ENCODE measurements at places on chromosomes 5 and 9.

DNA sequence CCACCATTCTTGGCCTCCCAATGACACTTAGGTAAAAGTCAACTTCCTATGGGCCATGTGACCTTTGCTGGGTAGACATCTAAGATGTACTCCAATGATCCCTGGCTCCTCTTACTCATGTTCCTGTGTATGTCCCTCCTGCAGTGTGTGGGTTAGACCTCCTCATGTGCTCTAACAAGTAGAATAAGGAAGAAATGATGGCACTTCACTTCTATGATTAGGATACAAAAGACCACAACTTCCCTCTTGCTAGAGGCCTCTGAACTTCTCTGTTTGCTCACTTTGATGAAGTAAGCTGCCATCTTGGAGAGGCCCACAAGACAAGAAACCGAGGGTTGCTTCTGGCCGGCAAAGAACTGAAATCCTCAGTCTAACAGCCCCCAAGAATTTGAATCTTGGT, 131.8 kb downstream of the TAF11L14 start:
- DNase-seq = no peak

GRCh38 chr9:100990605-100991381, 37.7 kb upstream of the PLPPR1 start:
- no peak for DNase-seq

DNA sequence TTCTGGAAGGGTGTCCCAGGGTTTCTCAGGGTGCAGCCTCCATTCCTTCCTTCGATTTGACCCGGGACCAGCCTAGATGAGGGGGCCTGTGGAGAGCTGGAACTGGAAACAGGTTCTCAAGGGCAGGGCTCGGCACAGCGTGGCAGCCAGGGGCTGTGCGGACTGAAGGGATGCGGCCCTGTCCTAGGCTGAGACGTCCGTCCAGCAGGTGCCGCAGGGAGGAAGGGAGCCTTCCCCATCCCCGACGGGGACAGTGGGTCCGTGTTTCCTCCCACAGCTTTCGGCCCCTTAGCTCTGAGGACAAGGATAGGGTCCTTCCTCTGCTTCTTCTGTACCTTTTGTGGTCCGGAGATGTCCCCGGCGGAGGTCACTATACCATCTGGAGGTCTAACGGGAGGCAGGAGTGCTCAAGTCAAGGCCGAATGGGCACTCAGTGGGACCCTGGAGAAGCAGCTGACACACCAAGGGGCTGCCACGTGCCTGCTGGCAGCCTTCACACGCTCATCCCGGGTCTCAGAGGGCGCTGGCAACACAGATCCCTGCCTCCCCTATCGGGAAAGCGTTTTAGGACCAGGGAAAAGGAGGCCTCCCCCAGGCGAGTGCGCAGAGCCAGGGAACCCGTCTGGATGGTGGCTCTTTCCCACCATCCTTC, 49.9 kb downstream of the USP20 start:
- no peak for DNase-seq

DNA sequence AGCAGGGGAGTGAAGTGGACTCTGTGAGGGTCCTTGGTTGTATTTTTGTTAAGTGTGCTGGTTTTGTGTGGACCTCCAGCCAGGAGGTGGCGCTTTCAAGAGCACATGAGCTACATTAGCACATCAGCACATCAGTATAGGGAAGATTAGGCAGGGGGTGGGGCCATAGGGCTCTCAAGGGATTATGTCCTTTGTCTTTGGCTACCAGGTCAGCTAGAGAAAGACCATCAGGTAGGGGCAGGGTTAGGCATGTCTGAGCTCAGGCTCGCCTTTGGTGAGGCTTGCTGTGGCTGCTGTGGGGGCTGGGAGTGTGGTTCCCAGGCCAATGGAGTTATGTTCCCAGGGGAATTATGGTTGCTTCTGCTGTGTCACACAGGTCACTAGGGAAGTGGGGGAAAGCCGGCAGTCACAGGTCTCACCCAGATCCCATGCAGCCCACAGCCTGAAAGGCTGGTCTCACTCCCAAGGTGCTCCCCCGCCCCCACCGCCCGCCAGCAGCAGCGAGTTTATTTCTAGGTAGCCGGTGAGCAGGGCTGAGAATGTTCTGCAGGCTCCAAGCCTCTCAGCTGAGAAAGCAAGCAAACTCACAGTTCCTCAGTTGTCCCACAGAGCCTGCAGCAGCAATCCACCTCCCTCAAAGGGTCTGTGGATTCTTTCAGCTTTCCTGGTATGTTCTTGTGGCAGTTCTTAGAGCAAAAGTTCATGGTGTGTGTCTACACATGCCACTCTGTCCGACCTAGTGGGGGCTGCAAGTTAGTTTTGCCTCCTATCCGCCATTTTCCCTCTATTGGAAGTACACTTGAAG, 13.7 kb downstream of the OR1J1 start:
- no peak for DNase-seq

Data from activated T-helper 9 cell treated with anti-CD3 and anti-CD28 coated beads, Interleukin-2, amount 50 U/mL, for 16 hours (primary cell).